ENCODE measurements at places on chromosomes 11 and 22.

GRCh38 chr11:64887757-64888405, 9.5 kb upstream of the EHD1 start:
- peak; percentile 57 for DNase-seq

DNA sequence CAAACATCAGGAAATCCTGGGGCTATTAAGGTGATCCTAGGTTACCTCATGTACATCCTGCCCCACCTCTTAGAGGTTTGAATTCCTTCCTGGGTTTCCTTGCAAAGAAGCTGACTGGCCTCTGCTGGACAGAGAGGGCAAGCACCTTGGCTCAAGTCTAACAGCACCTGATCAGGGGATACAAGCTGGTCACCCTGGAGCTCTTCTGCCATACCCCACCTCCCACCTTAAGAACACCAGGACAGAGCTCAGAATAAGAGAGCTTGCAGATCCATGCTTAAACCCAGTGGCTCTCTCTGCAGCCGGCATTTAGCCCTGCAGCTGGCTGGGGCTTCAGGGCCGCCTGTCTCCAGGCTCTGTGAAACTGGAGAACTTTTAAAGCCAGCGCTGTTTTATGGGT, 386.6 kb upstream of the NARS2 start:
- peak; percentile 34 for DNase-seq

DNA sequence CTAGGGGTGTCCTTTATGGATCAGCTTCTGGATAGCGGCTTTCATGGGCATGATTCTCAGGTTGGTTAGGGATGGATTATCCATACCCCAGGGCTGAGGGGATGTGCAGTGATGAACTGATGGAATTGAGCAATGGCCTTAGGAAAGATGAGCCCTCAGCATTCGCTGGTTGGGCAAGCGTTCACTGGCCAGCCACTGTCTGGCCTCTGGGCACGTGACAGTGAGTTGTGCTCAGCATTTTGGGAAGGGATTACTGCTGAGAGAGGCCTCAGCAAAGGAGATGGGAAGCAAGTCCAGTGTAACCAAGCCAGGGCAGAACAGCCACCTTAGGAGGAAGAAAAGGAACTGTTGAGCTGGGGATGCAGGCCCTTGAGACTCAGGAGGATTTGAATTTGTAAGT, 17.4 kb downstream of the UBASH3B start:
- DNase-seq = no peak

DNA sequence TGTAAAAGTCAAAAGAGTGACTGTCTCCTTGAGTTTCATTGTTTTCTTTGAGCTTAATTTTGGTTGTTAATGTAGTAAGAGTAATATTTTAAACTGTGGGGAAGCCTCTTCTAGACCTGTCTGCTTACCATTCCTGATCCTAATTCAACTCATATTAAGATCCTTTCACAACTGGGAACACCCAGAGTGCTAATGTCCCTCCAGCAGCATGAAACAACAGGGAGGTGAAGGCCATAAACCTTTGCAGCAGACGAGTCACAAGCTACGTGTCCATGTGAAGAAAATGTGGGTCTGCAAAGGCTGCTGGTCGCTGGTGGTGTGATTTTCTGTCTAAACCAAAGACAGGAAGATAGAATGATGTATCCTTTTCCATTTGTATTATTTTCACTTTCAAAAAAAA, 152.5 kb downstream of the ETS1 start:
- no peak for DNase-seq

- DNase-seq = peak; percentile 59
These were observed 31.7 kb upstream of the APLP2 start for GRCh38 chr11:130037881-130038585.

DNA sequence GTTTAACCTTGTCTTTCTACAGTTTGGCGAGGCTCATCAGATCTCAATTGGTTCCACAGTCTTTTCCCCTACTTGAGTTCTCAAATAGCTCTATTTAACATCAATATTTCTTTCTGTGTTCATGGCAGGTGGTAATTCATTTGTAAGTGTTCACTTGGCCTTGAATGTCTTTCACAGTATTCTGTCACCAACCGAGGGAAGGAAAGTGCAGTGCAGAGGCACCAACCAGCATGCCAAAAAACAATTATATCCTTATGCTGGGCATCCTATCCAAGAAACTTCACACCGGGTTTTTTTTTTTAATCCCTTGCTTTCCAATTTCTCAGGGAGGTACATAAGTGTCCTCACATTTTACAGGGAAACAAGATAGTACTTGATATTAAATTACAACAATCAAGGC, 55.0 kb upstream of the ZC3H12C start:
- DNase-seq = no peak

GRCh38 chr11:32333320-32333991, 101.9 kb downstream of the WT1 start:
- DNase-seq = peak; percentile 42
